ENCODE measurements at places on chromosomes 2 and 18.

DNA sequence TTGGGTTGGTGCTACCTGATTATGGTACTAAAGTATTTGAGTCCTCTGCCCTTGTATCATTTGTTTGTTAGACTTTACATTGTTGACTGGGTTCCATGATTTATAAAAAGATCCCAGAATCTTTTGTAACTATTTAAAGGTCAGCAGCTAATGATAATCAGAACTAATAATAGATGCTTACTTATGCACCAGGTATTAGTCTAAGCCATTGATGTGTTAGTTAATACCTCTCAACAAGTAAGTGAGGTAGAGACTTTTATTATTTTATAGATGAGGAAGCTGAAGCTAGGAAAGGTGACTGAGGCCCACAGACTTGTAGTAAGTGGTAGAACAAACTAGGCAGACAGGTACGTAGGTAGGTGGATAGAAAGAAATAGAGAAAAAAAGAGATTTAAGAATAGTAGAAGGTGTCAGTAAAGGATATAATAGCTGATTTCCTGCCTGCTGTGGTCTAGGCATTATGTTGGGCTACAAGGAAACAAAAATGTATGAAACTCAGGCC is 68.1 kb downstream of the CRIM1 start:
- no peak for DNase-seq

DNA sequence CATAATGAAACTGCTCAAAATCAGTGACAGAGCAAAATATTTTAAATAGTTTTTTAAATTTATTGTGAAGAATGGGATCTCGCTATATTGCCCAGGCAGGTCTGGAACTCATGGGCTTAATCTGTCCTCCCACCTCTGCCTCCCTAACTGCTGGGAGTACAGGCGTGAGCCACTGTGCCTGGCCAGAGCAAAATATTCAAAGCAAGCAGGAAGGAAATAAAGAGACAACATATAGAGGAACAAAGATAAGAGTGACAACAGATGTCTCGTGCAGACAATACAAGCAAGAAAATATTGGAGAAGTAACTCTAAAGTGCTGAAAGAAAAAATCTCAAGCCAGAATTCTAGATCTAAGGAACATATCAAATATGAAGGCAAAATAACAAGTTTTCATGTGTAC is 5.0 kb upstream of the SCLY start:
- no peak for DNase-seq

DNA sequence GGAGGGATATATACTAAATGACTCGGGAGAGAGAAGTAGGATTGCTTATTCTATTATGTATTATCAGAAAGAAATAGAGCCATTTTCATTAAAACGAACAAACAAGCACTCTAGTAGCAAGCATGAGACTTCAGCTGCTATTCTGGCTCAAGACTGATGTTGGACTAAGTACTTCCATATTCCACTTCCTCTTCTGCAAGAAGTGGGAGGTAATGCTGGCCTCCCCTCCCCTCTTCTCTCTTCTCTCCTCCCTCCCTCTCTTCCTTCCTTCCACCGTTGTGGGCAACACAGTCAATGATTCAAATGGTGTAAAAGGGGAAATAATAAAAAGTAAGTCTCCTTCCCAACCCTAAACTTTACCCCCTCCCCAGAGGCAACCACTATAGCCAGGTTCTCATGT is 62.6 kb downstream of the EMX1 start:
- DNase-seq, result no peak

GRCh38 chr2:216557820-216558219 is 59.2 kb downstream of the RPL37A start:
- DNase-seq, result no peak

DNA sequence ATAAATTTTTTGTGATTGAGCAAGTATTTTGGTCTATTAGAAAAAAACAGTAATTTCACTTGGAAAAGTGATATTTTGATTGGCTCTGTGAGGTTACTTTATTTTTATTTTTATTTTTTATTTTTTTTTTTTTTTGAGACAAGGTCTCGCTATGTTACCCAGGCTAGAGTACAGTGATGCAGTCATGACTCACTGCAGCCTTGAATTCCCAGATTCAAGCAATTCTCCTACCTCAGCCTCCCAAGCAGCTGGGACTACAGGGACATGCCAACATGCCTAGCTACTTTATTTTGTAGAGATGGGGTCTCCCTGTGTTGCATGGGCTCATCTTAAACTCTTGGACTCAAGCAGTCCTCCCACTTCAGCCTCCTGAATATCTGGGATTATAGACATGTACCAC is 60.9 kb upstream of the MGAT5 start:
- no peak for DNase-seq

DNA sequence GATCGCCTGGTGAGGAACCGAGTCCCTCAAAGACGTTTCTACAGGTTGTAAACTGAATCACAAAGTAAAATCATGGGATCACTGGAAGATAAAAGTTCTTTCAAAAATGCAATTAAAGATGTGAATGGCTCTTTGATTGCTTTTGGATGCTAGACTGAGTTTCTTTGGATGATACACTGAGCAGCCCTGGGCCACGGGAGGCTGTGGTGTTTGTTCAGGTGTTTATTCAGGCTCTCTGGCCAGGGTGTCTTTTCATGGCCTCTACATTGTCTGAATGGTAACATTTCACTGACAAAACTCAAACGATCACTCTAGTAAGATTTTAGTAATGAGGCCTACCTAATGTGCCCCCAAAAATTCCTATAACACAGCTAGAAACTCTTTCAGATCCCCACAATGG is 48.4 kb upstream of the SPATS2L start:
- no peak for DNase-seq

Measured in HepG2 (cell line).